WTC11 (cell line): ENCODE measurements at places on chromosomes 5 and 9.

GRCh38 chr9:20599195-20599594, 23.1 kb downstream of the MLLT3 start:
- DNase-seq, result no peak

- no peak for DNase-seq
Observed at GRCh38 chr5:57947181-57947580, 464.6 kb upstream of the ACTBL2 start.

DNA sequence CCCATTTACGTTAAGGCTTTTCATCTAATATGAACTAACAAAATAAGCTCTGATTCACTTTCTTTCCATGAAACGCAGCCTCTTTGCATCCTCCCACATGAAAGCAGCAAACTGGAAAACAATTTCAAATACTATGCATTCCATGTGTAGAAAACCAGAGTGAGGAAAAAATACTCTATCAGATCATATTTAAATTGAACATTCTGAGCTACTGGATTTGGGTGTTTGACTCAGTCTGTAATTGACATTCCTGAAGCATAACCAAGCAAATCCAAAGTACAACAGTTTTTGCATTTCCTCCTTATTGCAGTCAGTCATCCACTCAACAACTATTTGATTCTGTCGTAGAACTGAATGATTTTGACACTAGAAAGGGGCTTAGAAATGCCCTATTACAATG, 399.1 kb upstream of the NMUR2 start:
- DNase-seq, result no peak

GRCh38 chr9:77514886-77515711, 133.0 kb downstream of the GNA14 start:
- no peak for DNase-seq

DNA sequence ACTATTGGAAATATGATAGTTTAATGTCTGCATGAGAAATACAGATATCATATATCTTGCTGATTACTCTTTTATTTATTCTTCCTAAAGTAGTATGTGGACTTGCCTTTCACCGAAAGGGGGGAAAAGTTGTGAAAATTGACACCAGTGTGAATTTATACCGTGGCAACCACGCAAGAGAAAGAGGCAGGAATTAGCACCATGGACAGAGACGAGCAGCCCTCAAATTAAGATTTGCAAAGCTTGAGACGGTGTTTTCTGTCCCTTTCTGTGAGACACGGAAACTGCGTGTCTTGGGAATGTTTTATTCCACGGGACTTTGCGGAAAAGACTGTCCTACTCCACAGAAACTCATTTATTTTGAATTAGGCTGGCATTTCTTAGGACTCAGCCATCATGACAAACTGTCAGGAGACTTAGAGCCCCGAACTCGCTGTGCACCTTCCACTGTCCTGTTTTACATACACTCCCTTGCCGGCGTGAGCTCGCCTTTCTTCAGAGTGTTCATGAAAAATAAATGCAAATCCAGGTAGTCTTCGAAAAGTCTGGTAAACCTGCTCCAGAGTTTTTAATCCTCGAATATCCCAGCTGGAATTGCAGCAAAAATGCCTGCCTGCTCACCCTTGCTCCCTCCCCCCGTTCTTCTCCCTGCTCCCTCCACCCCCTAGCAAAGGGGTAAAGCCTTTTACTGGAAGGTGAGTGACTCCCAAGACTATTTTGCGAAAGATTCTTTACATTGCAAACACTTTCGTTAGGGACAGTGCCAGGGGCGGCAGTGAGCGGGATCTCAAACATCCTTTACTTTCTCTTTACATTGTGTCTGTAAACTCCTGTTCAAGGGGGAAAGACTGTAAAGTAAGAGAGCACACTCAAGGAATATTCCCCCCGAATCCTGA, 3.8 kb upstream of the ELAVL2 start:
- no peak for DNase-seq

DNA sequence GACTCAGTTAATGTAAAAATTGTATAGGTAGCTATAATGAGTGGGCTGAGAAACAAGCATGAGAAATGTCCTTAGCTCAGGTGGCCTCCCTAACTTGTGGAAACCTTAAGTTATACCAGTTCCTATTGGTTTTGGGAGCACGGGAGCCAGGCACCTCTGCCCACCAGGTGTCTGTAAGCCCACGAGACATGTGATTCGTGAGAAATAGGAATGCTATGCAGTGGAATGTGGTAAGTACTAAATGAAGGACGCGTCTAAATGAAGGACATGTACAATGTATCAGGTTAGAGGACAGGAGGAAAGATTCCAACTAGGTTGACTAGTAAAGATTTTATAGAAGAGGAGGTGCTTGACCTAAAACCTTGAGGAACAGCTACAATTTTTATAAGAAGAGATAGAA, 46.0 kb upstream of the F2RL2 start:
- DNase-seq, result no peak

GRCh38 chr5:124439609-124440008, 306.8 kb downstream of the ZNF608 start:
- no peak for DNase-seq

- DNase-seq, result no peak
Observed at GRCh38 chr5:2187687-2188086, 305.0 kb upstream of the IRX4 start.

GRCh38 chr5:40447438-40447837, 232.3 kb upstream of the PTGER4 start:
- DNase-seq, result no peak

- DNase-seq, result no peak
Observed at GRCh38 chr9:38371495-38371894, 21.0 kb upstream of the ALDH1B1 start.

DNA sequence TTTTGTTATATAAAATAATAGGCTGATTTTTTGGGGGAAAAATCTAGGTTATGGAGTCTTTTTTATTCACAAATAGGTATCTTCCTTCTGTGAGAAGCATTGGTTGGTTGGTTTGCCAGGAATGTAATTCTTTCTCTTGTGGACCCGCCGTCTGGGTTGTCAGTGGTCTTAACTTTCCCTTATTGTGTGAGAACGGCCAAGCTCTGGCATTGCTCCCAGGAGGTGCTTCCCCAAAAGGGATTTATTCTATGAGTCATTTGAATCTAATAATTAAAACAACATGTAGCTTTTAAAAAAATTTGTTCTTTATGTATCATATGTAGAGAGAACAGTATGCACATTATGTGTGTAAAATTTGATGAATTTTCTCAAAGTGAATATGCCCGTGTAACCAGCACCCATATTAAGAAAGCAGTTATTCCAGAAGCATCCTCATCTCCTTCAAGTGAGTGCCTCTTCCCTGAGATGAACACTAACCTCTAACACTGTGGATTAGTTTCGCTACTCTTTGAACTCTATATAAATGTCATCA, 114.4 kb downstream of the MAST4 start:
- DNase-seq, result no peak

- no peak for DNase-seq
Observed at GRCh38 chr5:37641933-37642332, 197.9 kb downstream of the GDNF start.

- DNase-seq, result no peak
Observed at GRCh38 chr5:173807181-173807655, 80.9 kb upstream of the CPEB4 start.

GRCh38 chr9:21856301-21857094, 54.1 kb downstream of the MTAP start:
- DNase-seq, result no peak

DNA sequence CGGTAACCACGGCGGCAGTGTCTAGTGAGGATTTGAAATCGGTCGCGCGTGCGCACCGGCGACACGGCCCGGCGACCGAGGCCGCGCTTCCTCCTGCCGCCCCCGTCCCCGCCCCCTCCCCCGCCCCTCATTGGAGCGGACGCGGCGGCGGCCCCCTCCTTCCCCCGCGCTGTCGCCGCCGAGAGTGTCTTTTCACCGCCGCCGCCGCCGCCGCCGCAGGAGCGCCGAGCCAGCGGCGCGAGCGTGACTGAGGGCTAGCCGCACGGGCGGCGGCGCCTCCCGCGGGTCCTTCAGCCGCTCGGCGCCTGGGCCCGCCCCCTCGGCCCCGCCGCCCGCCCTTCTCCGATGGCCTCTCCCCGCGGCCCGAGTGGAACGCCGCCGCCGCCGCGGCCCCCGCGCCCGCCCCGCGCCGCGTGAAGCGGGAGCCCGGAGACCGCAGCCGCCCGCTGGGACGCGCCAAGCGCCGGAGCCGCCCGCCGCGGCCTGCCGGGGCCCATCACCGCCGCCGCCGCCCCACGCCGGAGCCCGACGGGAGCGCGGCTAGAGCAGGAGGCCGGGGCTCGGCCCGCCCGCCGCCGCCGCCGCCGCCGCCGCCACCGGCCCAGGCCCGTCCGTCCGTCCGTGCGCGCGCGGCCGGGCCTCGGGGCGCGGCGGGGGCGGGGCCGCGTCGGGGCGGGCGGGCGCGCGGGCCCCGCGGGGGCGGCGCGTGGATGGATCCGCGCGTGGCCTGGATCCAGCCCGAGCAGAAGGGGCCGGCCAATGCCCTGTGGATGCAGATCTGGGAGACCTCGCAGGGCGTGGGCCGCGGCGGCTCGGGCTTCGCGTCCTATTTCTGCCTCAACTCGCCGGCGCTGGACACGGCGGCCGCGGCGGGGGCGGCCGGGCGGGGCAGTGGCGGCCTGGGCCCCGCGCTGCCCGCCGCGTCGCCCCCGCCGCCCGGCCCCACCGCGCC, at the start of gene TENT4A:
TSS of gene TENT4A (plus strand) at position 159 of the 952 bp plus-strand sequence. CDS start at position 711, 552 bp downstream.
- DNase-seq, result no peak

GRCh38 chr9:470552-471194, 256.0 kb downstream of the DOCK8 start:
- no peak for DNase-seq

DNA sequence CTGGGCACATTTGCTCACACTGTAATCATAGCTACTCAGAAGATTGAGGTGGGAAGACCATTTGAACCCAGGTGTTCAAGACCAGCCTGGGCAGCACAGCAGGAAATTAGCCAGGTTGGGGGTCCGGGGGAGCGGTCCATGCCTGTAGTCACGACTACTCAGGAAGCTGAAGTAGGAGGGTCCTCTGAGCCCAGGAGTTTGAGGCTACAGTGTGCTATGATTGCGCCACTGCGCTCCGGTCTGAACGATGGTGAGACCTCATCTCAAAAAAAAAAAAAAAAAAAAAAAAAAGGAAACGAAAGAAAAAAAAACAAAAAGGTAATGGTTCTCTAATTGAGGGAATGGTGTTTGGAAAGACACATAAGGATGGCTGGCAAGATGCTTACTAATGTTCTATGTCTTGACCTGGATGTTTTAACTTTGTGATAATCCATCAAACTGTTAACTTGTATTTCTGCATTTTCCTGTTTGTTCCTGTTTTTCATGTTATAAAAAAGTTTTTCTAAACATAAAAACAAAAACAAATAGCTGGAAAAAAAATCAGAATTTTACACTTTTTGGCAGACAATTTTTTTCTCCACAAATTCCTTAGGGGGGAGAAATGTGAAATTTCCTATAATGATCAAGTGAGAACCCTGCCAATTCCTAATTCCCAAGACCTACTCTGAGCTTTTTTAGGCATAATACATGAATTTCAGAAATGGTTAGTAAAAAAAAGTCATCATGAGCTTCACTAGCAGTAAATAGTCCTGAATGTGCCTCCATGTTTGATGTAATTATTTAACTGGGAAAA, 96.9 kb downstream of the DENND1A start:
- no peak for DNase-seq

- no peak for DNase-seq
Observed at GRCh38 chr5:123092223-123092593, 3.2 kb downstream of the PRDM6 start.

DNA sequence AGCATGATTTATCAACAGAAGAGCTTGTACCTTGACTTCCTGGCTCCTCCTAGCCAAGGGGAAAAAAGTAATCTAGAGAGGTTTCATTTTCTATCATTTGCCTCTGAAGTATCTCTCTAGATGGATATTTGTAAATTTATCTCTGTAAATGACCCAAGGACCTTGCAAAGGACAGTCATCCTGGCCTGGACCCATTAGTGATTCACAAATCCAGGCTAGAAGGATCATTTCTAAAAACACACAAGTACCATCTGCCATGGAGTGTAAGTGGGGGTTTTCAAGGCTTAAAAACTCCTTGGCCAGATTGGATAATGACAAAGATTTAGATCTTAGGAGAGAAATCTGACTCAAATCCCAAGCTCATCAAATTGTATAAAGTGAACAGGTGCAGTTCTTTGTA, 8.1 kb downstream of the TTC23L start:
- DNase-seq, result no peak

DNA sequence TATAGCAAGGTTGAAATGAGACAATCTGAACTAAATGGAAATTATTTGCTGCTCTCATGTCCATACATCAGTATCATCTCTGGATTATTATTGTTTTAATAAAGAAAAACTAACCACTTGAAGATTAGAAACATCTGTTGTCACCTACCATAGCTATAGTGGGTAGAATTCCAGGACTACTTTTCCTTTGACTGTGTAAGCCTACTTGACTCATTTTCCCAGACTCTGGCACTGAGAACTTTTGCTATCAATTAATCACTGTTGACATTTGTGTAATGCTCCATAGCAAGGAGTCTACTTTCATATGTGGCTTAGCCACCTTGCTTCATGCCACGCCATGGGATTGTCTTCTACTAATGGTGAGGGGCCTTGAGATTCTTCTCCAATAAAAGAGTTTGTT, 59.9 kb upstream of the ARRDC3 start:
- DNase-seq, result no peak

GRCh38 chr5:31894141-31894540, 255.2 kb downstream of the PDZD2 start:
- no peak for DNase-seq

- DNase-seq, result no peak
Observed at GRCh38 chr9:111350556-111350955, 20.5 kb upstream of the OR2K2 start.

GRCh38 chr9:131402073-131402472, 8.2 kb downstream of the PRRC2B start:
- DNase-seq, result no peak

DNA sequence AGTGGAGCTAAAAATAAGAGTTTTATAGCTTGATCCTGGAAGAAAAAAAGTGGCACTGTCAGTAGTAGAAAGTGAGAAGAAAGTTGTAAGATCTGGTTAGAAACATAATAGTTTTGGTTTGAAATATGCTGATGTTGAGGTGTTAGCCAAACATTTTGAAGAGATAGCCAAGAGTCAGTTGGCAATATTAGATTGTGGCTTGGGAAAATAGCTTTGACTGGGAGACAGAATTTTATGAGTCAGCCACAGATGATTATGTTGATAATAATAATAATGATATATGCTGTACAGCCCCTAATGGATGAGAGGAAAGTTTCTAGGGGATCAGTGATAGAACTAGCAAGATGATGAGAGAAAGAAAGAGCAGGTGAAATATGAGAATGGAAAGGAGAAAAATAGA, 12.4 kb upstream of the CDH18 start:
- no peak for DNase-seq

DNA sequence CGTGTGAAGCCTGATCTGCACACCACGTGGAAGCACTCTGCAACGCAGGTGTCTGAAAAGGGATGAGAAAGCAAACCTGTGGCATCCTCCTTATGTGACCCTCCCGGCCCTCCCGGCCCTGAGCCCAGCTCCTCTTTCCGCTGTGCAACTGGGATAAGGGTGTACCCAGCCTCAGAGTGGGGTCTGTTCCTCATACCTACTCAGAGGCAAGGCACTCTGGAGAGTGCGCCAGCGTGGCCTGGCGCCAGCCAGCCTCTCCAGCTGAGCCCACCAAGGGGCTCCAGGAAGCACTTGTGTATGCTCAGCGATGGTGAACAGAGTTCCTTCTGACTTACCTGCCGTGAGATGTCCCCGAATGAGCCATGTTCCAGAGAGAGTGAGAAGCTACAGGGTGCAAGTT, 102.8 kb downstream of the IRX1 start:
- no peak for DNase-seq
